Osteoblast (primary cell): ENCODE measurements at places on chromosomes 1 and 21. TPM values are rescaled to one million over a fixed set of nuclear protein-coding genes. Genes with fewer than 3 reads are reported as not detected.

GRCh38 chr1:234486858-234487840 lies 8.2 kb upstream of the TARBP1 start:
- no peaks in the 10 kb centered on the region for H3K36me3 ChIP-seq
- peak; percentile 75 for DNase-seq
- peaks cover 9% of the 10 kb centered on the region for H3K27me3 ChIP-seq
- peaks cover 4% of the 10 kb centered on the region for H3K4me1 ChIP-seq

GRCh38 chr21:34703571-34703970 lies 34.8 kb downstream of the CLIC6 start:
- DNase-seq: no peak
- no peak overlapping the region for H3K4me3 ChIP-seq
- H3K36me3 ChIP-seq: no peaks in the 10 kb centered on the region
- no peaks in the 10 kb centered on the region for H3K27me3 ChIP-seq
- peaks cover 36% of the 10 kb centered on the region for H3K4me1 ChIP-seq
- peak overlapping the region; percentile 79 for H3K27ac ChIP-seq

GRCh38 chr1:6683434-6683833 lies 18.2 kb downstream of the DNAJC11 start:
- H3K4me3 ChIP-seq: no peak overlapping the region
- no peak for DNase-seq
- no peak overlapping the region for H3K27ac ChIP-seq
- no peaks in the 10 kb centered on the region for H3K27me3 ChIP-seq
- H3K36me3 ChIP-seq: peaks cover 23% of the 10 kb centered on the region
- peaks cover 16% of the 10 kb centered on the region for H3K4me1 ChIP-seq

ENSA gene
- total RNA-seq: 63.1 and 66.6 TPM in 2 replicates

DNA sequence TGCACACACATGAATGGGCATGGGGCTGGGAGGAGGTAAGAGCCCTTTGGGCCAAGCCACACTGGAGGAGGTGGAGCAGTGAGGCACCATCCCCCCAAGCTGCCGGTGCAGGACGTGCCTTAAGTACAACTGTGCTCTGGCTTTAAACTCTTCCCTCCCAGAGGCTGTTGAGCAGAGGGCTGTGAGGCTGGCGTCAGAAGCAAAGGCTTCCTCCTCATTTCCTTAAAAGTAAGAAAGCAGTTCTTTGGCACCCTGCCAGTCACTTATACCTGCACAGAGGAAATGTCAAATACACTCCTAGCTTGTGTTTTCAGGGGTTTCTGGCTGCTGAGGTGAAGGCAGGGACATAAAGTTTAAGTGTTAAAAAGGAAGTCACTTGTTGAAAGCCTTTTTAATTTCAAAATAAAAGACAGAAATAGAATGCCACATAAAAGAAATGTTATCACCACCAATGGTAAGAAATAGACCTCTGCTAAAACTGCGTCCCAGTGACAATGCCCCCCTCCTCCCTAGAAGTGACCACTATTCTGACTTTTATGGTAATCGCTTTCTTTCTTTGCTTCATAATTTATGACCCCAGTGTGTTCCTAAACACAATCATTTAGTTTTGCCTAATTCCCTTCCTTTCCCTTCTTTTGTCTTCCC lies 33.0 kb downstream of the LAMC2 start:
- no peaks in the 10 kb centered on the region for H3K27me3 ChIP-seq
- no peak for DNase-seq
- H3K4me1 ChIP-seq: no peaks in the 10 kb centered on the region
- no peak overlapping the region for H3K27ac ChIP-seq
- H3K4me3 ChIP-seq: no peak overlapping the region
- H3K36me3 ChIP-seq: no peaks in the 10 kb centered on the region

CLDN8 gene
- total RNA-seq: not detected in 2 replicates

DNA sequence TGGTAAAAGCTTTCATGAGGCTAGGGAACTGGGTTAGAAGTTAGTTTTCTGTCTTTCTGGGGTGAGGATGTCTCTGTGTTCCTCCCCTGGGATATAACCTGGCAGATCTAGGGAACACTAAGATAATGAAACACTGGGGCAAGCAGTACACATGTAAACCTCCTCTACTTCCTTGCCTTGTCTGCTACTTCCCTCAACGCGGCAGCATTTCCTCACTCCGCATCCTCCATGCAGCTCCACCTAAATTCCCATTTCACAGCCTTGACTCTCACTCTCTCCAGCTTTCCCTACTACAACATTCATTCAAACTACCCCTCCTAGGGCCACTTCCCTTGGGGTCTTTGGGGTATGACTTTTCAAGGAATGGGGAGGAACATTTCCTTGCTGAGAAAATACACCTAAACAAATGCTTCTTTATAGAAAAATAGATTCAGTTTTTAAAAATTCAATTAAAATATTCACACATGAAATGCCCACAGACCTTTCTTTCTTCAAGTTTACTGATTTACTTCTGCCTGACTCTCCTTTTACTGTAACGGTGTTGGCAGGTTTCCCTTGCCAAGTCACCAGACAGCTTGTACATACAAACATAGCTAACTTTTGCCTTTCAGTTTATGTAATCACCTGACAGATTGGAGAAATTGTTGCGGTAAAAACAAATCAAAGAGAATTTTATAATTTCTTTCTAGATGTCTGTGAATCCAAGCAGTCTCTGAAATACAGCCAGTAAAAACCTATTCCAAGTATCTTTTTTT lies 90.1 kb downstream of the TNFSF18 start:
- H3K27ac ChIP-seq: peak overlapping the region; percentile 49
- H3K4me3 ChIP-seq: no peak overlapping the region
- H3K36me3 ChIP-seq: no peaks in the 10 kb centered on the region
- H3K27me3 ChIP-seq: no peaks in the 10 kb centered on the region
- H3K4me1 ChIP-seq: peaks cover 11% of the 10 kb centered on the region

- no peaks in the 10 kb centered on the region for H3K36me3 ChIP-seq
- no peaks in the 10 kb centered on the region for H3K27me3 ChIP-seq
- no peak overlapping the region for H3K27ac ChIP-seq
- DNase-seq: no peak
- no peaks in the 10 kb centered on the region for H3K4me1 ChIP-seq
Observed at GRCh38 chr21:31948676-31949075, 75.9 kb downstream of the HUNK start.

NOL9 gene
- total RNA-seq: 31.1 and 32.1 TPM in 2 replicates

DNA sequence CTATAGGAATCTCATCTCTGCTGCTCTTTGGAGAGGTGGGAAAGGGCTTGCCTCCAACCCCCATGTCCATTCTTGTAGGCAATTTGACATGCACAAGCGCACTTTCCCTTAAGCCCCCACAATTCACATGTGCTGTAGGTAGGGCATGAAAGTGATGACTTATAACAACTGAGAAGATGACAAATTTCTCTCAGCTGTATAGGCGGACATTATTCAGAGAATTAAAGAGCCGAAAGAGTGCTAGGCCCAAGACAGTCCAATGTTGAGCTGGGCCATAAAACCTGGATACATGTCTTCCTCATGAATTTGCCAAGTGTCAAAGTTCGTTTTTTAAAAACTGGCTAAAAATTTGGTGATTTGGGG lies 106.3 kb upstream of the LYPLAL1 start:
- no peak for DNase-seq
- H3K27ac ChIP-seq: peak overlapping the region; percentile 67
- no peaks in the 10 kb centered on the region for H3K36me3 ChIP-seq
- peaks cover 9% of the 10 kb centered on the region for H3K4me1 ChIP-seq
- no peaks in the 10 kb centered on the region for H3K27me3 ChIP-seq
- no peak overlapping the region for H3K4me3 ChIP-seq

DNA sequence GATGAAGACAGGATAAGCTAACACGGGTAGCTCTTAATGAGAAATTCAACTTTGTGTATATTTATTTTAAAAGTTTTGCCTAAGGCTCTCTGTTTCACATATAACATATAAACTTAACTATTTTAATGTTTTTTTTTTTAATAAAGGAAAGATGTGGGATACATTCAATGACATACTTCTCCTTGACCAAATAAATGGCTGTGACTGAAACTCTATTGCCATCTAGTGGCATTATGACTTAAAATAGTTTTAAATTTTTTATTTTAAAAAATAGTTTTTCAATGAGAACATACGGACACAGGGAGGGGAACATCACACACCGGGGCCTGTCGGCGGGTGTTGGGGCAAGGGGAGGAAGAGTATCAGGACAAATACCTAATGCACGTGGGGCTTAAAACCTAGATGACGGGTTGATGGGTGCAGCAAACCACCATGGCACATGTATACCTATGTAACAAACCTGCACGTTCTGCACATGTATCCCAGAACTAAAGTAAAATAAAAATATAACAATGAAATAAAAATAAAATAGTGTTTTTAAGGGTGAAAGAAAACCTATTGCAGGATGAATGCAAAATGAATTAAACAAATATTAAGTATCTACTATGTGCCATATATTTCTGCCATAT lies 83.4 kb downstream of the LYST start:
- H3K4me1 ChIP-seq: peaks cover 13% of the 10 kb centered on the region
- H3K36me3 ChIP-seq: no peaks in the 10 kb centered on the region

- no peak overlapping the region for H3K4me3 ChIP-seq
- no peak for DNase-seq
- peaks cover 9% of the 10 kb centered on the region for H3K27me3 ChIP-seq
- H3K27ac ChIP-seq: no peak overlapping the region
- no peaks in the 10 kb centered on the region for H3K36me3 ChIP-seq
Observed at GRCh38 chr1:192474080-192474683, 101.4 kb upstream of the RGS1 start.

ARHGEF16 gene
- total RNA-seq: not detected in 2 replicates

DNA sequence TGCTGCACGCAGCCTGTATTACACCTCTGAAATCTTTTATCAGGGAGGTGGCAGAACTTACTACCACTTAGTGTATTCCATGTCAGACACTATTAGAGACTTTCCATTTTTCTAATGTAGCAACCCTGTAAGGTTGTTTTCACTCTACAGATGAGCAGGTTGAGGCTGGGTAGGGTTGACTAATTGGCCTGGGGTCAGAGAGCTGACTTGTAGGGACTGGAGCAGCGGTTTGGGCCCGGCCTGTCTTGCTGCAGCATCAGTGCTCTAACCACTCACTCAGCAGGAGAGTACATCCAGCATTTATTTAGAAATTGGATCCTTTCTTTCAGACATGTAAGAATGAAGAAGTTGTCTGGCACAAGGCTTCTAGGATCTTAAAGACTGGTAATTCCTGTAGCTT lies 25.7 kb upstream of the NBL1 start:
- no peak overlapping the region for H3K4me3 ChIP-seq
- no peak for DNase-seq
- no peaks in the 10 kb centered on the region for H3K27me3 ChIP-seq
- H3K36me3 ChIP-seq: no peaks in the 10 kb centered on the region
- H3K4me1 ChIP-seq: peaks cover 59% of the 10 kb centered on the region

DNA sequence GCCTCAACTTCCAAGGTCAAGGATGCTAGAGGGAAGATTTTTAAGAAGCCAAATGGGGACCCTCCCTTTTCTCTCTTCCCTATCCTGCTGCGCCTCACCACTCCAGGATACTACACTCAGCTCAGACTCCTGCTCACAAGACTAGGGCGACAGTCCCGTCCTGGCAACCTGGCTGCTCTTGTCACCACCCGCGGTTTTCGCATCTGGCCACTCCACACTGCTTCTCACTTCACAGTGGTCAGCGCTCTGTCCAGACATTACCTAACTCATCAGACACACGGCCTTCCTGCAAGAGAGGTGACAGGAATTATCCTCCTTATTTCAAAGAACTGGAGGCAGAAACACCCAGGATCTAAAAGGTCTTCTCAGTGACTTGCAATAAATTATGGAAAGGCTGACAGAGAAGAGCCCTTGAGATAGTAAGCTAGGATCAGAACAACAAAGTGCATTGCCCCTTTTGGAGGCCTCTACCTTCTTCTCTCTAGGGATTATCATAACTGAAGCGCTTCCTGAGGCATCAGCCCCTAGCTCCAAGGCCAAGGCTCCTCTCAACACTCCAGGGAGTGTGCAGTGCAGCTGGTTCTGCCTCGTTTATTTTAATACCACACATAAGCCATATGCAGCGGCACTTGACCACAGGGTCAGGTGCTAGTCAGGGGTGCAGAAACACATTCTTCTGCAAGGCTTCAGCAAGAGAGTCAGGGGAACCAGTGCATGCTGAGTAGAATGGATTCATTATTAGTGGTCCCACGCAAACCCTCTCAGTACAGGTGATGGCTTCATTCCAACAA lies 41.9 kb downstream of the ASTN1 start:
- no peak overlapping the region for H3K27ac ChIP-seq
- no peaks in the 10 kb centered on the region for H3K4me1 ChIP-seq

DNA sequence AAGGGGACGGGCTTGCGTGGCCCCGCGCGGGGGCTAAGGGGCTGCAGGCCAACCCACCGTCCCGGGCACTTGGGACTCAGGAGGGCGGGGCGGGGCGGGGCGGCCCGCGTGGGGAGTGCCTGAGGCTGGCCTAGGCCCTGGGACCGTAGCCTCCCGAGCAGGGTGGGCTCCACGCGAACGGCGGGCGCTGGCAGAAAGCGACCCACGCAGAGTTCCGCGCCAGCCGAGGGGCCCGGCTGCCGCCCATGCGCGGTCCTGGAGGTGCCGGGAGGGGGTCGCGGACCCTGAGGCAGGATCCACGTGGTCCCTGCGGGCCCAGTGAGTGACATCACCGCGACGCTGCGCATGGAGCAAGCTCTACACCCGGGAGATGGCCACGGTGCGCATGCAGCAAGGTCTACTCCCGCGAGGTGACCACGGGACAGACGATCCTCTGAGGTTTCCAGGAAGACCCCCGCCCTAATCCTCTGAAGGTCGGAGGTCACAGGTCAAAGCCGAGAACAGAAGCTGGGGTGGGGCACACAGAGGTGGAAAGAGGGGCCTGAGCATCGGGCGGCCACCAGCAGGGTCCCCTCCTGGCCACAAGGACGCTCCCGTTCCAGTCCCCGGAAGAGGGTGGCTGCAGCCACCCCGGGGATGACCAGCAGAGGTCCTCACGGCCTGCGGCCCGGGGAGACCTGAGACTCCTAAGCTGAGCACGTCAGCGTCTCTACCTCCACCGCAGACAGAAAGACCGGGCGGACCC lies 13.5 kb upstream of the SLC19A1 start:
- peak overlapping the region; percentile 76 for H3K27ac ChIP-seq
- peak overlapping the region; percentile 72 for H3K4me3 ChIP-seq
- no peaks in the 10 kb centered on the region for H3K36me3 ChIP-seq
- DNase-seq: peak; percentile 99
- H3K27me3 ChIP-seq: peaks cover 3% of the 10 kb centered on the region

DNA sequence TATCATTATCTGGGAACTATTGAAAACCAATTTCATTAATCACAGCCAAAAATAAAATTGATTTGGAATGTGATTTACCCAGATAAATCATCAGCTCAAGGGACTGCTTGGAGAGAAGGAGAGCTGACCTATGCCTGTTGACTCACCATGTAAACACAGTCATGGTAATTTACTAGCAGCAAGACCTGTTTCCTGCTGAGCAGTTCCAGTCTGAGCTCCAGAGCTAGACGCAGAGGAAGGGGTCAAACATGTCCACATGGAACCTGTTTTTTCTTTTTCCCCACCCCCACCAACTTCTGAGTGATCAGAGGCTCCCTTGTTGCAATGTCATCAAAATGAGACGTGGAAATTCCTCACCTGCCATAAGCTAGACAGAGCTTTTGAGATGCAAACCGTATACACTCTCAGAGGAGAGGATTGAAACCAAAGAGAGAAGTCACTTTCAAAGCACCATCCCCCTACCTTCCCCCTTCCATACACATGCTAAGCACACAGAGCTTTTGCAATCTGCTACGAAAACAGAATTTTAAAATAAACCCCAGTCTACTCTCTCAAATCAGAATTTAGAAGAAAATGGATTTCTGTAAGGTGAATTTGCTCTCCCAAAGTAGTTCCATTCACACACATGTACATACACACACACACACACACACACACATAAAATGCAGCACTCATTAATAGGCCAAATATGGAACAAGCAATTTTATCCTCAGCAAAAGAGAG lies 55.9 kb upstream of the PTGFRN start:
- H3K27ac ChIP-seq: peak overlapping the region; percentile 47
- peak overlapping the region; percentile 12 for H3K4me3 ChIP-seq
- H3K4me1 ChIP-seq: peaks cover 36% of the 10 kb centered on the region
- H3K27me3 ChIP-seq: no peaks in the 10 kb centered on the region
- DNase-seq: peak; percentile 71

- DNase-seq: peak; percentile 88
- no peaks in the 10 kb centered on the region for H3K36me3 ChIP-seq
- H3K4me1 ChIP-seq: peaks cover 48% of the 10 kb centered on the region
- no peak overlapping the region for H3K4me3 ChIP-seq
Observed at GRCh38 chr1:203555076-203555475, 61.1 kb downstream of the OPTC start.
